Hepatic stellate cell (primary cell): ENCODE measurements at places on chromosomes 5 and 9.

DNA sequence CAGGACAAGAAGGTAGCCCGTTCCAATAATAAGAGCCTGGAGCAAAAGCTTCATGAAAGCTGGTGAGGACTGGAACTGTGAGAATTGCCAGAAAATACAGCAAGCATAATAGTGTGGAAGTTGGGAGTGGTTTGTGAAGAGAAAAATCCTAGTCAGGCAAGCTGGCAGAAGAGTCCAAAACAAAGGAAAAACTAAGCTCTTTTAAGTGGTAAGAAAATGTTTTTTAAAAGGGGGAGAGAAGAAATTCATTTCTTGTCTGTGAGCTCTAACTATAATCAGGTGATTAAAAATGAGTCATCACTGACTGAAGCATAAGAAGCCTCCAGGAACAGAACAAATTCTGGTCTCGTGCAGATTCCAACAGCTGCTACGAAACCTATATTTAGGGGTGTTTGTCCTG is 102.6 kb downstream of the CAAP1 start:
- no peak for DNase-seq

GRCh38 chr5:170430866-170431437 is 41.8 kb upstream of the KCNMB1 start:
- DNase-seq: no peak

DNA sequence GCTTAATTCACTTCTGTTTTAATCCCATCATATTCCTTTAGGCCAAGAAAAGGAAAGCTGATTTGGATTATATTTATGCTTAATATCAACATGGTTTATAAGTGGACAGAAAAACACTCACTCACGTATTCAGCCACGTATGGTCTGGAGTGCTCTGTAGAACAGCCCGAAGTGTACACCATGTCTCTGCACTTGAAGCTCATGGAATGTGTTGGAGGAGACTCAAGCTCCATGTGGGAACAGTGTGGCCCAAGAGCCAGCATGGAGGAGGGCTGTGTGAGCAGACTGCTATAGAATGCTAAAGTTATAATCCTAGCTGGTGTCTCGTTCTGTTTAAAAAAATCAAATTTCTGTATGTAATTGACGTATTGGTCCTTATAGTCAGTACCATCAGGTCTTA is 32.9 kb downstream of the OTULINL start:
- DNase-seq: no peak

DNA sequence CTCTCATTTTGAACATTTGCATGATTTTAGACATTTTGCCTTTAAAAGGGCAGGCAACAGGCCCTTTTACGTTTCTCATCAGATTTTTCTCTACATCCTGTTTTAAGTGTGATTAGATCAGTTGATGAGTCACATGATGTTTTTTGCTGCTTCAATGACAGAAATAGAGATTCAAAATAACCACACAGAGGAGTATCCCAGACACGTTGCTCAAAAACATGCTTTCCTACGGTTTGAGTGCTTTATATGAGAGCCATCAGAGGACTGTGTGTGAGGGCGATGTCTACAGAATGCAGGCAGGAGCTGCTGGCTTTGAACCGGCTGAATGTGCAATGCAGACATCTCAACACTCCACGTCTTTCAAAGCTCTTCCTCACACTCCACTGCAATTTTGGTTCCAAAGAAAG is 42.1 kb downstream of the OTULIN start:
- peak; percentile 83 for DNase-seq
